ENCODE measurements at places on chromosomes 11 and 22. TPM values are rescaled to one million over a fixed set of nuclear protein-coding genes. Genes with fewer than 3 reads are reported as not detected.

Gene QSER1
- polyA plus RNA-seq, result 16.6 TPM

DNA sequence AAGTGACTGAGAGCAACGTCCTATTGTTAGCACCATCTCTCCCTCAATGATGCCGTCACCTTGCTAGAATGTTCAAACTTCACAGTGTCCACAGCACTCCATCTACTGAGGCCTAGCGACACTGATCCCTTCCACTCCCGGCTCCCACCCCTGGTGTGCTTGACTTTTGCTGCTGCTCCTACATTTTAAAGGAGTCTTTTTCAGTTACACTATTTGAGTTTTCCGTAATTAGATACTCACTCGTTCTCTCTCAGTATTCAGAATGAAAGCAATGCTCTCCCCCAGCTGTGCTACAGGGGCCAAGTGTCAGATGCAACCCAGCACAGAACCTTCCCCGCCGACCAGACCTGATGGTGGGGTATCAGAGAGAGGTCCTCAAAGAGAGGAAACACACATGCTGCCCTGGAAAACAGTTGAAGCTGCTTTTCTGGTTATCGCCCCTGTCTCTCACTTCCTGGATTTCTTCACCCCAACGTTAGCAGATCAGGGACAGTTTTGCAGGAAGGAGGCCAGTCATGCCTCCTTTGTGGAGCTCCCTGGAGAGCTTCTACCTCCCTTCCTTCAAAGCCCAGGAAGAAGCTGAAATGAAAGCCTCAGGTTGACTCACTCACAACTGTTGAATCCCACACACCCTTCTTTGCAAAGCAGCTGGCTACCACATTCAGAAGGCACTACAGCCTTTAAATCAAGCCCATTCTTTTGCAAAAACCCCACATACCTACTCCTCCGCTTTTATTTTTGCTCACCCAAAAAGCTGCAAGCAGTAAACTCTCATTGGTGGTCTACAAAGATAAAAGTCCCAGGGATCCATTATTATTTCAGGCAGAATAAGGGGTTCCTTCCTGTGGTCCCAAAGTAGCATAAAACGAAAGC lies 23.5 kb downstream of the LARGE1 start:
- peak; percentile 56 for DNase-seq
- peak overlapping the region; percentile 79 for H3K27ac ChIP-seq
- no peaks in the 10 kb centered on the region for H3K36me3 ChIP-seq
- H3K27me3 ChIP-seq, result no peaks in the 10 kb centered on the region
- H3K4me1 ChIP-seq, result peaks cover 41% of the 10 kb centered on the region
- H3K4me3 ChIP-seq, result peak overlapping the region; percentile 40

- no peaks in the 10 kb centered on the region for H3K36me3 ChIP-seq
- DNase-seq, result no peak
- H3K4me3 ChIP-seq, result no peak overlapping the region
- H3K27me3 ChIP-seq, result no peaks in the 10 kb centered on the region
Measured at GRCh38 chr11:22807855-22808570, 21.6 kb downstream of the SVIP start.

DNA sequence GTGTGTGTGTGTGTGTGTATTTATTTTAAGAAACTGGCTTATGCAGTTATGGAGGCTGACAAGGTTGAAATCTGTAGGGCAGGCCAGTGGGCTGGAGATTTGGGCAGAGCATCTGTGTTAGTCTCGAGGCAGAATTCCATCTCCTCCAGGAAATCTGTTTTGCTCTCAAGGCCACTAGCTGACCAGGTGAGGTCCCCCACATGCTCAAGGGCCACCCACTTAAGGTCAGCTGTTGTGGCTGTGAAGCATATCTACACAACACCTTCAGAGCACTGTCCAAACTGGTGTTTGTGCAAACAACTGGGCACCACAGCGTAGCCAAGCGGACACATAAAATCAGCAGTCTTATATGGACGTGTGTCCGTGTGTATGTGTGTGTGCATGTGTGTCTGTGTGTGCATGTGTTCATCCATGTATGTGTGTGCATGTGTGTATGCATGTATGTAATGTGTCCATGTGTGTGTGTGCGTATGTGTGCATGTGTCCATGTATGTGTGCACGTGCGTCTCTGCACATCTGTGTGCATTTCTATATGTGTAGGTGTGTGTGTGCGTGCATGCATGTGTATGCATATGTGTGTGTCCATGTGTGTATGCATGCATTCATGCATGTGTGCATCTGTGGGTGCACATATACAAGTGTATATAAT lies 400.9 kb downstream of the BRD1 start:
- no peaks in the 10 kb centered on the region for H3K36me3 ChIP-seq
- no peak overlapping the region for H3K27ac ChIP-seq
- no peak overlapping the region for H3K4me3 ChIP-seq
- H3K4me1 ChIP-seq, result no peaks in the 10 kb centered on the region
- DNase-seq, result no peak

Gene FOSL1
- polyA plus RNA-seq, result 11.6 TPM

Gene OR10A3
- polyA plus RNA-seq, result not detected

- H3K36me3 ChIP-seq, result no peaks in the 10 kb centered on the region
- DNase-seq, result no peak
- H3K27me3 ChIP-seq, result no peaks in the 10 kb centered on the region
- H3K4me3 ChIP-seq, result no peak overlapping the region
Measured at GRCh38 chr11:99968336-99968735, 718.8 kb upstream of the ARHGAP42 start.

GRCh38 chr11:111310088-111310487 lies 11.7 kb downstream of the POU2AF3 start:
- DNase-seq, result no peak
- H3K27me3 ChIP-seq, result no peaks in the 10 kb centered on the region
- no peak overlapping the region for H3K27ac ChIP-seq
- H3K4me3 ChIP-seq, result no peak overlapping the region
